ENCODE measurements at places on chromosomes 16 and 17.

DNA sequence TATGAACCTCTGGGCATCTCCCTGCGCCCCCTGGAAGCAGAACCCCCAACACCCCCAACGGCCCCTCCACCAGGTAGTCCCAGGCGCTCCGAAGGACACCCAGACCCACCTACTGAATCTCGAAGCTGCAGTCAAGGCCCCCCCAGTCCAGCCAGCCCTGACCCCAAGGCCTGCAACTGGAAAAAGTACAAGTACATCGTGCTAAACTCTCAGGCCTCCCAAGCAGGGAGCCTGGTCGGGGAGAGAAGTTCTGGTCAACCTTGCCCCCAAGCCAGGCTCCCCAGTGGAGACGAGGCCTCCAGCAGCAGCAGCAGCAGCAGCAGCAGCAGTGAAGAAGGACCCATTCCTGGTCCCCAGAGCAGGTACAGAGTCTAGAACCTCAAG is 1.5 kb downstream of the BCL6B start:
- no peak for DNase-seq

- DNase-seq, result no peak
Observed at GRCh38 chr17:65278050-65278819, 141.1 kb downstream of the RGS9 start.

GRCh38 chr16:86862595-86863280 is 284.4 kb downstream of the FOXL1 start:
- DNase-seq, result no peak

DNA sequence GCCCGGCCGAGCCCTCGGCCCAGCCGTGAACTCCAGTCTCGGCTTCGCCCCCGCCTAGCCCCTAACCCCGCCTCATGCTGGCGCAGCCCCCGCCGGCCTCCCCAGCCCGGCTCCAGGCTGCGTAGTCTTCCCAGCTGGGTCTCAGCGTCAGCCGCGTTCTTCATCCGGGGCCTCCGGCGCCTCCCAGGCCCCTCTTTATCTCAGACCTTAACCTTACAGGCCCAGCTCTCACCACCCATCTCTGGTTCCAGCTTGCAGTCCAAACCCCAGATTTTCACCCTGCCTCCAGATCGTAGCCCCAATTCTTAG is at the start of gene PROCA1:
Gene PROCA1 (minus strand): TSS at position 166 of the 309 bp plus-strand sequence. CDS start 228 bp downstream, outside the sequence.
- DNase-seq, result no peak

GRCh38 chr16:49195237-49195548 is 86.4 kb downstream of the CBLN1 start:
- no peak for DNase-seq

DNA sequence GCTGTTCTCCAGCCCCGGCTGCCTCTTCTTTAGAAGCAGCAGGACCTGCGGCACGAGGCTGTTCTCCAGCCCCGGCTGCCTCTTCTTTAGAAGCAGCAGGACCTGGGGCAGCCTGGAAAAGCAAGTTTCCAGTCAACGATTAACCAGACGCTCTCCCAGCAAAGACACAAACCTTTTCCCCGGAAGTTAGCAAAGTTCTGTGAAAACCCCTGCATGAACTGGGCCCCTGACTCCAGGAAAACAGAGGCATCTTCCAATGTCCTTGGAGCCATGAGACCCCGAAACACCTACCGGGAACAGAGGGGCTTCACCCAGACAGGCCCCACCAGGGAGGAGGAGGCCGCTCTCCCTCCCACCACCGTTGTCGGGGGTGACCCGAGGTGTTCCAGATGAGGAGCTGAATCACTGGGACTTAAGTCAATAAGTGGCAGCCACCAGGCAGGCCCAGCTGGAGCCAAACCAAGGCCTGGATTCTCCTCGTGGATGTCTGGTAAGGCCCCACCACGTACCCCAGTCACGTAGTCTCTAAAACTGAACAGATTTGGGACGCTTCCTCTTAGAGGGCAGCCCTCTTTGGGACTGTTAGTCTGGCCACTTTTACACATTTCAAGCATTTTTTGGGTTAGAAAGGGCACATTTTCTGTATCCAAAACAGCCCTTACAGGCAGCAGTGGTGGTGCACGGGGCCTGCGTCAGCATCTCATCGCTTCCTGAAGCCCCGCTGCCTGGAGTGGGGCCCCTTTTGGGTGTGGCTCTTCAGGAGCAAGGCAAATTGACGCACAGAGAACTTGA is at the start of gene RPH3AL:
Gene RPH3AL (minus strand): TSS at position 387 of the 792 bp plus-strand sequence. CDS start 25,264 bp downstream, outside the sequence.
- no peak for DNase-seq

GRCh38 chr16:74291577-74292208 is 4.9 kb upstream of the PSMD7 start:
- no peak for DNase-seq

GRCh38 chr17:10130263-10130662 is 68.1 kb downstream of the GAS7 start:
- DNase-seq, result no peak

DNA sequence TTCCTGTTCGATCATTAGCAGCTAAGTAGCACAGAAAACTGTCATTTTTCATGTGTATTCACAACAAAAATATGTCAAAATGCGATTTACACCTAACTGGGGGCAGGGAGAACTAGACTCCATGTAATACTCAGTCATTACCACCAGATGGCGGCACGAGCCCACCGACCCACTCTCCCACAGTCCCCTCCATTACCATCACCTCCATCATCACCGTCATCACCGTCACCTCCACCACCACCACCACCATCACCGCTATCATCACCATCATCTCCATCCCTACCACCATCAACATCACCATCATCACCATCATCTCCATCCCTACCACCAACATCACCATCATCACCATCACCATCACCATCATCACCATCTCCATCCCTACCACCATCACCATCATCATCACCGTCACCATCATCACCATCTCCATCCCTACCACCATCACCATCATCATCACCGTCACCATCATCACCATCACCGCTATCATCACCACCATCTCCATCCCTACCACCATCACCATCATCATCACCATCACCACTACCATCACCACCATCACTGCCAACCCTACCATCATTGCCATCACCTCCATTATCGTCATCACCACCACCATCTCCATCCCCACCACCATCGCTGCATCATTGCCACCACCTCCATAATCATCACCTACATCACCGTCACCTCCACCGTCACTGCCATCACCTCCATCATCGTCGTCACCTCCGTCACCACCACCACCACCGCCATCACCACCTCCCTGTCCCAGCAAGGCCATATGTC is 14.4 kb downstream of the NDUFAF8 start:
- DNase-seq, result peak; percentile 21
